ENCODE measurements at places on chromosomes 5 and 9.

- no peak for DNase-seq
Observed at GRCh38 chr5:36682499-36682898, 76.1 kb downstream of the SLC1A3 start.

DNA sequence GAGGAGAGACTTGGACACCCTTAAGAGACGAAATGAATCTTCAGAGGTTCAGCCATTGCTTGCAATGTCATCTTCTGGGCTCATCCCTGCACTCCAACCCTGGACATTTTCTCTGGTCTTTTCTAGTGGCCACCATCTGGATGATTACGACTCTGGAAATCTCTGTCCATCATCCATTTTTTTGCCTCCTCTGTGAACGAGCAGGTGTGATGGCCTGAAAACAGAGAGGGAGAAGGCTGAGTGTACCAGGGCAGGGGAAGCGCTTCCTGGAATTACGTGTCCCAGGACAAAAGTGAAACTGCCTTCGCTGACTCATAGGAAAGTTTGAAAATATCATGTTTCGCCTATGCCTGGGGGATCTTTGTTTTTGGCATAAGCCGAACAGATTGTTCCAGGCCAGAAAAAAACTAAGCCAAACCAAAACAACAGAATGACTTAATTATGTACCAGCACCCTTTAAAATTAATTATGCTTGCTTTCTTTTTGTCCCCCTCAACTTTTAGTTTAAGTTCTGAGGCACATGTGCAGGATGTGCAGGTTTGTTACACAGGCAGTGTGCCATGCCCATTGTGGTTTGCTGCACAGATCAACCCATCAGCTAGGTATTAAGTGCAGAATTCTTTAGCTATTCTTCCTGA lies 31.9 kb downstream of the ANKRD33B start:
- DNase-seq, result peak; percentile 76

DNA sequence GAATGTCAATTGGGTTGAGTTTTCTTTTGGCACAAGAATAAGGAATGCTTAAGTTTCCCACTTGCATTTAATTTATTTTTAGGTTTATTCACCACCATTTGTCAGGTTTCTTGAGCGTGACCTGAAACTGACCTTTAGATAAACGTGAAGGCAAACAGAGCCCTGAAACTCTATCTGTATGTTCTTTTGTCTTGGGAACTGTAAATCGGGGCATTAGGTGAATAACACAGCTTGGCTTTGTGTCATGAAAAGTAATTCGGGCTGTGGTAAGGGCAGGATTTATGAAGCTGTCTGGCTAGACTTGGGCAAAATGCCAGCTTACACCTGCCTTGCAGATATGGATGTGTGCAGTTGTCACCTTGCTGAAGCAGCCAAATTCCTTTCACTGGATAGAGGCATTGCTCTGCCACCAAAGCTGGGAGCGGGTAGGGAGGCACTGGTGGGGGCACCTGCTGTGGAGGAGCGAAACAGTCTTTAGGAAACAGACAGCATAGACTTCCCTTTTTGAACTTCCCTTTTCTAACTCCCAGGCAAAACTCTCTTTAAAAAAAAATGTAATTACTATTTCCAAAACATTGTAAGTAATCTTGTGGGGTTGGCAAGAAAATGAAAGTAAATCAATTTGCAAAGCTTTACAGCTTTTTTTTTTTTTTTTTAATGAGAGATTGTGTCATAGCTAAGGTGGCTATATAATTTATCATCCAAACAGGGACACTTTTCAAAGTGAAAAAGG lies 545.2 kb downstream of the CSNK1G3 start:
- peak; percentile 63 for DNase-seq

DNA sequence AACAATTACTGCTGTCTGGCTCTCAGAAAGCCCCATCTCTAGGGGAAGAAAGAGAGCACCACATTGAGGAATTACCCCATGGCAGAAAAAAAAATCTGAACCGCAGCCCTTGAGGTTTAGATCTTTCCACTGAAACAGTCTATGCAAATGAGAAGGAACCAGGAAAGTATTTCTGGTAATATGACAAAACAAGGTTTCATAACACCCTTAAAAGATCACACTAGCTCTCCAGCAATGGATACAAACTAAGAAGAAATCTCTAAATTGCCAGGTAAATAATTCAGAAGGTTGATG lies 427.1 kb downstream of the PRELID2 start:
- DNase-seq, result no peak

GRCh38 chr5:138605254-138605972 lies 30.2 kb upstream of the HSPA9 start:
- peak; percentile 14 for DNase-seq

GRCh38 chr5:160352308-160352707 lies 18.1 kb downstream of the C1QTNF2 start:
- DNase-seq, result no peak

DNA sequence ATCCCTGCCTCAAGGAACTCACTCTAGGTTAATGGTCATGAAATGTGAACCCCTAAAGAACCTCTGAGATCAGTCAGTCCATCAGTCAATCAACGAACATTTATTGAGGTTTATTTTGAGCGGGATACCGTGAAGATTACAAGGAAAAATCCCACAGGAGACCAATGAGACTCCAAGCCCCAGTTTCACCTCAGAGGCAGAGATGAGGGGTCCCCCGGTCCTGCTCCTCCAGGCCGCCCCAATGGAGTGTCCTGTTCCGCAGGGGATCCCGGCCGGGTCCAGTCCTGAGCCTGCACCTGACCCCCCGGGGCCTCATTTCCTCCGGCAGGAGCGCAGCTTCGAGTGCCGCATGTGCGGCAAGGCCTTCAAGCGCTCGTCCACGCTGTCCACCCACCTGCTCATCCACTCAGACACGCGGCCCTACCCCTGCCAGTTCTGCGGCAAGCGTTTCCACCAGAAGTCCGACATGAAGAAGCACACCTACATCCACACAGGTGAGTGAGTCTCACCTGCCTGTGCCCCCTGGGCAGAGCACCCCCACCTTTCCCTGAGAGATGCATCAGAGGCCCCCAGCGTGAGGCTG lies 11.0 kb downstream of the GFI1B start:
- no peak for DNase-seq

DNA sequence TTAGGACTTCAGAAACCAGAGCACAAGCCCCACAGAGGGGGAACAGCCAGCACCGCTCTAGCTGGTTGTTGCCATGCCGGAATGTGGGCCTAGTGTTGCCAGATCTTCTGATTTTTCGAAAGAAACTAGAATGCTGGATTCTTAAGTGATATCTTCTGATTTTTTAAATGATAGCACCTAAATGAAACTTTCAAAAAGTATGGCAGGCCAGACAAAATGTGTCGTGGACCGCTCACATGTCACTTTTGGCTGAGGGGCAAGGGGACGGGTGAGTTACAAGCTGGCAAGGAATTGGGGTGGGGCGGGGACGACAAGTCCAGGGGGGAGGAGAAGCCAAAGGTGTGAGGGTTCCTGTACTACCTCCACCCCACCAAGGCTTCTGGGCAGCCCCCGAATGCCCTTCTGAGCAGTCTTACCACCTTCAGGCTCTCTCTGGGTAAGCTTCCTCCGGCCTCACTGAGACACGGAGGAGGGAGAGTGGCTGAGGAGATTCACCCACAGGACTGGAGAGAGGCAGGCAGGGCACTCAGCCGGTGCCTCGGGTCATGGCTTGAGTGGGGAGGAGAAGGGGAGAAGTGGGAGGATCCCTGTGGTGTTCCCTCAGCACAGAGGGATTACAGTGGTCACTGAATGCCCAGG lies 10.3 kb downstream of the B4GALT7 start:
- DNase-seq, result no peak

GRCh38 chr9:125701351-125701750 lies 5.7 kb downstream of the MAPKAP1 start:
- DNase-seq, result no peak

- no peak for DNase-seq
Observed at GRCh38 chr5:120765189-120765588, 301.1 kb downstream of the PRR16 start.

DNA sequence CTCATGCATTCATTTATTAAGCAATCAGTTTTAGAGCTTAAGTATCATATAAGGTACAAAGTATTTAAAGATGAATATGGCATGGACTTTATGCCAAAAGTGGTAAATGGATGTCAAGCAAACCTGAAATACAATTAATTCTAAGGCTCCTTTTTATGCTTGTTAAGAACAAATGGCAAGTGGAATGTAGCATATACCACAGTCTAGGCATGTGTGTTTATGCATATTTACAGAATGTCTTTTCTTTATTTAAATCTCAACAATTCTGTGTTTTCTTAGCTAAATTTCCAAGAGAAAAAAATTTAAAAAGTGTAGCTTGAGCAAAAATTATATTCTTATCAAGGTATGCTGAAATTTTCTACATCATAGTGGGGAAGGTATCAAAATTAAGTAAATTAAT lies 39.8 kb downstream of the MPDZ start:
- no peak for DNase-seq

- no peak for DNase-seq
Observed at GRCh38 chr9:130689937-130690700, 3.5 kb upstream of the EXOSC2 start.

- DNase-seq, result peak; percentile 34
Observed at GRCh38 chr9:6942406-6942805, 184.6 kb downstream of the KDM4C start.

DNA sequence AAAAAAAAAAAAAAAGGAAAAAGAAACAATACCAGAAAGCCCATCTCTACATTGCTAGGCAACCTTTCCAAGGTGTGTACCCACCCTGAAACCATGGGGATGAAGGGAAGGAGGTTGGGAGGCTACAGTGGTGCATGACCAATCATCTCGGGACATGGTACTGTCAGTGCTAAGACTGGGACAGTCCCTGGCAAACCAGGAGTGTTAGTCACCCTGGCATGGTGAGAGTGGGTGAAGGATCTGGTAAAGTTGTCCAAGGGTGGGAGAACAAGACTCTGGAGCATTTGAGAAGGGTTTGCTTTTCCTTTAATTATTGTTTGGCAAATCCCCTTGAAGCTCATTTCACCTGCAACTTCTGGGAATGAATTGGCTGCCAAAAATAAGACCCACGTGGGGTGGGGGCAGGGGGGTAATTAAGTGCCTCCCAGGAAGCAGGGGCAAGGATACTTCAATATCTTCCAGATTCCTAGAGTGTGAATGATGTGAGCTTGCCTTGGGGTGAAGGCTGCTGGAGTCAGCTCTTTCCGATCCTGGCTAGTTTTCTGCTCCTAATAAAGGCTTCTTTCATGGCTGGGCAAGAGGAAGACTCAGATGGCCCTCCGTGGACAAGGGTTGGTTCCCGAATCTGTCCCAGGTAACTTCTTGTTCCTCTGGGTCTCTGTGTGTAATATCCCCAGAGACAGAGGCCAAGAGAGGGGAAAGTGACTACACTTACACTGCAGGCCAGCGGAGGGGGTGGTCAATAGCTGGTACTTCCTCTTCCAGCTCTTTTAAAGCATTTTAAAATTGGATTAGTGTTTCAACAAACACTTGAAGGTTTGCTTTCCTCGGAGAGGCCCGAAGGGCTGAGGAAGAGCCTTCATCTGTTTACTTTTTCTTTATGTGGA lies 61.6 kb upstream of the SPRY4 start:
- DNase-seq, result peak; percentile 29

DNA sequence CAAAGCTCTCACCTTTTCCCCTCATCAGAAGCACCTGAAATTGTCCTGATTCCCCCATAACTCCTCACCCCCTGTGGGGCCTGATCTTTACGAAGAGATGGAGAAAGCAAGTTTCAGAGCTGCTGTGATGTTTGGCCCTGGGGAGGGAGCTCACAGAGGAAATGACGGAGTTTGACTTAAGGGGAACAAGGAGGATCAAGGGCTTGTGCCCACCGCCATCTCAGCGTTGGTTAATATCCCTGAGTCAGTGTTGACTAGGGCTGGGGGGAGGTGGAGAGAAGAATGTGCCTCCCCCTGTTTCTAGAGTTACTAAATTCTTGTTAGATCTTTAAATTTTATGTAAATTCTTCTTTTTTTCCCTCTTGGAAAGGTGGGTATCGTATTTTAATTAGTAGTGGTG lies 27.8 kb downstream of the FGF18 start:
- no peak for DNase-seq

- DNase-seq, result no peak
Observed at GRCh38 chr5:158642879-158643278, 456.8 kb downstream of the EBF1 start.

GRCh38 chr5:66898241-66898995 lies 298.2 kb downstream of the CD180 start:
- no peak for DNase-seq

- peak; percentile 10 for DNase-seq
Observed at GRCh38 chr9:127397646-127398274, 791 bp downstream of the SLC2A8 start.

GRCh38 chr9:123401879-123402513 lies 46.0 kb downstream of the CRB2 start:
- DNase-seq, result peak; percentile 22

DNA sequence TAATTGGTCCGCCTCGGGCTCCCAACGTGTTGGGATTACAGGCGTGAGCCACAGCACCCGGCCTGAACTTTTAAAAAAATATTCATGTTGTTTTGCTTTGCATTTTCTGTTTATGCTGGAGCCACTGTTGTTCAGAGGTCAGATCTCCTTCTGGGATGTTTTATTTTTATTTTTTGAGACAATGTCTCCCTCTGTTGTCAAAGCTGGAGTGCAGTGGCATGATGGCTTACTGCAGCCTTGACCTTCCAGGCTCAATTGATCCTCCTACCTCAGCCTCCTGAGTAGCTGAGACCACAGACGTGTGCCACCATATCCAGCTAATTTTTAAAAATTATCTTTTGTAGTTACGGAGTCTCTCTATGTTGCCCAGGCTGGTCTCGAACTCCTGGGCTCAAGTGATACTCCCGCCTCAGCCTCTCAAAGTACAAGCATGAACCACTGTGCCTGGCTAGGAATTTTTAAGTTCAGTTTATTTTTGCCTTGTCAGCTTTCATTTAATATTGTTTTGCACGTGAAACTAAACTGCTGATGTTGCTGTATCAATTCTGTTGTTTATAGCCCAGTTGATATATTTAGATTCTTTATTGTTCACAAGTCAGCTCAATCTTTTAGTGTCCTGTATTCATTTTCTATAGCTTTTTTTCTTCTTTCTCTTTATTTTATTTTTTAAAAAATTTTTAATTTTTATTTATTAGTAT lies 13.7 kb downstream of the TMEFF1 start:
- no peak for DNase-seq

- DNase-seq, result peak; percentile 77
Observed at GRCh38 chr9:134391319-134392231, 65.3 kb downstream of the RXRA start.

- DNase-seq, result no peak
Observed at GRCh38 chr9:114284316-114285060, 38.4 kb upstream of the ORM1 start.

DNA sequence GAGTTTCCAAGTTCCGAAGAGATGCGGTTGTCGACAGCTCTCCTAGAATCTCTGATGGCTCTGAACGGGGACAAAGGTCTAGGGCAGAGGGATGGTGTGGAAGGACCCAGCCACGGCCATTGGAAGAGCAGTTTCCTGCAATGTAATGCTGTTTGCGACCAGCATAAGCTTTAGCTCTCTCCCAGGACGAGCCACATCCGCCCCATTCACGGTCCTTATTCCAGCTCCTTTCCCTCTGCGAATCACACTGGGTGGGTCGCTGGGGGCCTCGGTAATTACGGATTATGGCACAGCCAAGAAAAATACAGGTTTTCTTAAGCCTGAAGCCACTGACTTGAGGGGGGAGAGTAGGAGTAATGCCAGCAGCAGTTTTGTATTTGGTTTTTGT lies 22.7 kb downstream of the ANXA2R start:
- DNase-seq, result no peak

GRCh38 chr5:164202338-164202737 lies 696.9 kb downstream of the MAT2B start:
- DNase-seq, result no peak

GRCh38 chr5:87774804-87775203 lies 362.1 kb upstream of the CCNH start:
- no peak for DNase-seq

GRCh38 chr5:111859031-111859430 lies 102.0 kb upstream of the NREP start:
- no peak for DNase-seq

GRCh38 chr5:181040631-181040945 lies 522 bp downstream of the BTNL9 start:
- no peak for DNase-seq

Measured in inflammatory macrophage treated with lipopolysaccharide for 1 hour (primary cell).